Astrocyte (in vitro differentiated cells and primary cell): ENCODE measurements at places on chromosomes 3 and 15. TPM values are rescaled to one million over a fixed set of nuclear protein-coding genes. Genes with fewer than 3 reads are reported as not detected.

DNA sequence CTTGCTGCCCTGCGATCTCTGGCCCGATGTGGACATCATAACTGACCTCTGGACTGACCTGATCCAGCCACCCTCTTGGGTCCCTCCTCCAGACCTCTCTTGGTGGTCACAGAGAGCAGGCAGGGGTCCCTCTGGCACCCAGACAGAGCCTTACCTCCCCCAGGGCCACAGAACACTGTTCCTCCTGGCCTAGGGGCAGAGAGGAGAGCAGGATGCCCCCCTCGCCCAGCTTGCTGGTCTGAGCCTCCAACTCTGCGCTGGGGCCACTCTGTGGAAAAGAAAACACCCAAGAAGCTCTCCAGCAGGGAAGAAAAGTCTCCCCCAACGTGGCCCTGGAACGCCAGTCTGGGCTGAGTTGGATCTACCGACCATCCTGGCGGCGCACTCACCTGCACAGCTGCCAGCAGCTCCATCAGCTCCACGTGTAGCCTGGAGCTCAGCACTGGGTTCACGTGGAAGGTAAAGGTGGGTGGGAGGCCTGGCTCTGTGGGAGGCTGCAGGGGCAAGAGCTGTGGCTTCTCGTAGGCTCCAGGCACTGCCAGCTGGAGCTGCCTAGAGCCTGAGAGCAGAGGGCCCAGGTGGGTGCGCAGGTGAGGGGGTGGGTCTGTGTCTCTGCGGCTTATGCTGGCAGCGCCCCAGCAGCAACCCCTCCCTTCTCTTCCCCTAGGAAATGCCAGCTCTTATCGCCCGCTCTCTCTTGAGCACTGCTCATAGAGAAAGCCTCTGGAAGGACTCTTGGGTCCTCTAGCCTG lies 6.0 kb downstream of the PLA2G4F start:
- H3K27ac ChIP-seq, result no peak overlapping the region
- H3K4me1 ChIP-seq, result no peaks in the 10 kb centered on the region
- H3K36me3 ChIP-seq, result no peaks in the 10 kb centered on the region
- H3K4me3 ChIP-seq, result no peak overlapping the region

The TGM5 gene
- 0.16 TPM in 1 of 2 replicates, not detected in the other for total RNA-seq

DNA sequence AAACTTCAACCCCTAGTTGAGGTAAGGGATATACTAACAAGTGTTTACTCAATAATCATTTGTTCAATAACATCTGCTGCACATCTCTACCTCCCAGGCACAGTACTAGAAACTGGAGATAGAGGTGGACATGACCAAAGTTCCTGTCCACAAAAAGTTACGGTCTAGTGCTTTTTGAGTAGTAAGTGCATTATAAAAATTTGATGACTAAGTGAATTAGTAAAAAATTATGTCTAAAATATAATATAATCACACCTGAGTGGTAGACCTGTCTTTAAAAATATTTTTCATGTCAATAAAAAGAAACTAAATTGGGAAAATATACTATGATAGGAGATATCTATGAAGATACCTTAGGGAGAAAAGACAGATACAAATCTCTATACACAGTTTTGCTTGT lies 121.5 kb upstream of the FHIT start:
- no peaks in the 10 kb centered on the region for H3K4me1 ChIP-seq
- no peak overlapping the region for H3K27ac ChIP-seq
- no peaks in the 10 kb centered on the region for H3K36me3 ChIP-seq
- no peak for DNase-seq
- peaks cover 8% of the 10 kb centered on the region for H3K27me3 ChIP-seq
- no peak overlapping the region for H3K4me3 ChIP-seq

- no peak overlapping the region for H3K27ac ChIP-seq
- H3K36me3 ChIP-seq, result no peaks in the 10 kb centered on the region
Measured at GRCh38 chr3:58528629-58529028, 8.4 kb downstream of the ACOX2 start.

GRCh38 chr15:41584636-41585126 lies 25.7 kb downstream of the TYRO3 start:
- no peak overlapping the region for H3K27ac ChIP-seq
- no peak for DNase-seq
- no peaks in the 10 kb centered on the region for H3K36me3 ChIP-seq
- peaks cover 6% of the 10 kb centered on the region for H3K4me1 ChIP-seq
- H3K27me3 ChIP-seq, result peaks cover 2% of the 10 kb centered on the region

DNA sequence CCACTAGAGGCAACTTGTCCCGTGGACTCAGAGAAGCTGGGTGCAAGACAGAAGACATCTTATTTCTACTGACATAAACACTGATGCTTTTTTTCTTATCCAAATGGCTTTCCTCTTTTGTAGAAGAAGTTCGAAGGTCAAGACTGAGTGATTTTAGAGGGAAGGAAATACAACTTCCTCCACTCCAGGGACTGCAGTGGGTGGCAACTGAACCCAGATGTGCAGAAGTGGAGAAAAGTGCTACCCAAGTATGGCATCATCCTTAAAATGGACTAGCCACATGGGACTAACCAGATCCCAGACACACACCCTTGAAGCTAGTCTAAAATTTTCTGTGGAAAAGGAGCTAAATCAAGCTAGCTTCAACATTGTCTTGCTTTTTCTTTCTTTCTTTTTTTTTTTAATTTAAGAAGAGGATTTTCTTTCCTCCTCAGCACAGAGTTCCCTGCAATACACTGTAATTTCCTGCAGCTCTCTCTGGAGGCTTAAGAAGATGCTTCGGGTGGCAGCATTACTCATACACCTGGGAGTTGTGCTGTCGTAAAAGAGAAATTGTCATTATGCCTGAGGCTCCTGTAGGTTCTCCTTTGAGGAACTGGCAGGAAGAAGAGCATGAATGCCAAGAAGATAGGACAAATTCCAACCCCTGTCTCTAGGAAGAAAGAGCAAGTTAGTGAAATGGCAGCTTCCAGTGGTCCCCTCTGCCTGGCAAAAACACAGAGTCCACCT lies 3.8 kb upstream of the FRMD4B start:
- no peak overlapping the region for H3K4me3 ChIP-seq
- no peaks in the 10 kb centered on the region for H3K36me3 ChIP-seq
- H3K27me3 ChIP-seq, result peaks cover 24% of the 10 kb centered on the region
- no peak overlapping the region for H3K27ac ChIP-seq
- H3K4me1 ChIP-seq, result peaks cover 10% of the 10 kb centered on the region

The SLC22A13 gene
- total RNA-seq, result 0.72 and 1.8 TPM in 2 replicates

GRCh38 chr15:34941831-34942230 lies 27.7 kb downstream of the AQR start:
- no peak overlapping the region for H3K27ac ChIP-seq
- no peaks in the 10 kb centered on the region for H3K27me3 ChIP-seq

DNA sequence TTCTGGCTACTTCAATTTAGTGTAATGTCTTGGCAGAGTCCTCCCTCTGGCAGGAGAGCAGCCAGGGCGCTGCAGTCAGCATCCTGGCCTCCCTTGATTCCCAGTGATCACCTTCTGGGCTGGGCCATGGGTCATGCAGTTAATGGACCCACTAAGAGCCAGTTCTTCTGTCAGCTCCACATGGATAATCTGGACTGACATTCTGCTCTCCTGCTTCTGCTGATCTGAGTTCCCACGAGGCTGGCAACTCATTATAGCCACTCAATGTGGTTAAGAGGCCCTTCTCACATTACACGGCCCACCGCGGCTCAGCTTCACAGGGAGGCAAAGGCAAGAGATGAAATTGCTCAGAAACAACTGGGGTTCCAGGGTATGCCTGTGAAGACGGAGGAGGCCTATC lies 94.0 kb downstream of the WDR76 start:
- H3K27ac ChIP-seq, result no peak overlapping the region
- peaks cover 8% of the 10 kb centered on the region for H3K4me1 ChIP-seq
- DNase-seq, result peak; percentile 65
- H3K36me3 ChIP-seq, result peaks cover 10% of the 10 kb centered on the region
- H3K27me3 ChIP-seq, result no peaks in the 10 kb centered on the region

The NUP210 gene
- total RNA-seq, result 0.36 and 1.2 TPM in 2 replicates

DNA sequence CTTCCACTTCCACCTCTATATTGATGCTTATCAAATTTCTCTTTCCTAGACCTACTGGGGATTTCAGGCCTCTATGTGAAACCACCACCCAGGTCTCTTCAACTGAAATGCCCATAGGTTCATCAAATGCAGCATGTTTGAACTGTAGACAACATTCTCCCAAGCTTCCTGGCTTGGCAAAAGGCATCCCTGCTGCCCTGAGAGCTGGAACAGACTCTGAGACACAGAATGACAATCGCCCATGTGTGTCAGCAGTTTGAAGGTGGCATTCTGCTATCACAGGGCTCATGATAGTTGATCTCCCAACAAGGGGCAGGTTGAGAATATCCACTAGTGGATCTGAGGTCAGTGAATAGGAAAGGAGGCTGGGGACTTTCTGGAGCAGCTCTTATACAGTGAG lies 200.7 kb downstream of the RPLP1 start:
- no peaks in the 10 kb centered on the region for H3K4me1 ChIP-seq
- H3K27me3 ChIP-seq, result peaks cover 48% of the 10 kb centered on the region
- no peak for DNase-seq
- H3K27ac ChIP-seq, result no peak overlapping the region

DNA sequence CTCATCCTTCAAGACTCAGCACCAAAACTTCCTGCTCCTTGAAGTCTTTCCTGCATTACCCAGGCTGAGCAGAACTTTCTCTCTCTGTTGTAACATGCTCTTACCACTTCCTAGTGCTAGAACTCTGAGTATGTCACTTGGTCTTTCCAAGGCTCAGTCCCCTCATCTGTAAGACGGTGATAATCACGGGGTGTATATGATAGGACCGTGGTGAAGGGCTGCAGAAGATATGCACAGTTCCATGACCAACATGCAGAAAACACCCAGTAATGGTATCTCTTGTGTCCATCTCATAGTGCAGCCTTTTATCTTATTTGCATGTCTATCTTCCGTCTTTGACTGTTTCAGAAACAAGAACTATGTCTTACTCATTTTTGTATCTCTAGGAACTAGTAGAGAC lies 154.5 kb downstream of the ZNF621 start:
- H3K27ac ChIP-seq, result no peak overlapping the region
- H3K4me1 ChIP-seq, result no peaks in the 10 kb centered on the region
- H3K36me3 ChIP-seq, result no peaks in the 10 kb centered on the region

- no peak overlapping the region for H3K4me3 ChIP-seq
- H3K36me3 ChIP-seq, result no peaks in the 10 kb centered on the region
- DNase-seq, result no peak
- no peaks in the 10 kb centered on the region for H3K27me3 ChIP-seq
- H3K4me1 ChIP-seq, result no peaks in the 10 kb centered on the region
- H3K27ac ChIP-seq, result no peak overlapping the region
Measured at GRCh38 chr3:177249203-177249602, 51.9 kb upstream of the TBL1XR1 start.

- H3K4me3 ChIP-seq, result no peak overlapping the region
- H3K4me1 ChIP-seq, result no peaks in the 10 kb centered on the region
- H3K36me3 ChIP-seq, result no peaks in the 10 kb centered on the region
- no peak for DNase-seq
Measured at GRCh38 chr3:19221081-19221480, 72.8 kb downstream of the KCNH8 start.

DNA sequence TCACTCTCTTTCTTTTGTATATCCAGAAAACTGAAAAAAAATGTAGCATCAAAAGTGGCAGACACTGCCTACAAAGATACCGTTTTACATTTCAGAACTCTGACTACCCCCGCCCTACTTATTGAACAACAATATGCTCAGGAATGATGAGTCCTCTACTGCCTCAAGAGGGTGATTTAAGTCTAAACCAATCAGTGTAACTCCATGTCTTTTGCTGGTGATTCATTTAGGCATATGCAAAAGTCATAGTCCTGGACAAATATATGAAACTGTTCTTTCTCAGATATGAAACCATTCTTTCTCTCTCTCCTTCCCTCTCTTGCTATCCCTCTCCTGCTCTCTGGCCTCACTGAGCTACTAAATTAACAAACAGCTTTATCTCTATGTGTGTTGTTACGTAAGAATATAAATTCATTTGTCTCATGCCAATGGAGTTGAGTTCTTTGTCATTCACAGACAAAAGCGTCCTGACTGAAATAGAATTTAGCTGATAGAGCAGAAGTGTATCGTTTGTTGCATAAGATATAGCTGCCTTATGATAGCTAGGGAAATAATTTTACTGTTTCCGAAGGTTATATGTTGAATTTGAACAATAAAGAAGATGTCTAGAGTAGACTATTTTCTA lies 133.7 kb upstream of the OSTN start:
- no peaks in the 10 kb centered on the region for H3K27me3 ChIP-seq
- no peak overlapping the region for H3K27ac ChIP-seq
- DNase-seq, result peak; percentile 67
- peaks cover 10% of the 10 kb centered on the region for H3K4me1 ChIP-seq

DNA sequence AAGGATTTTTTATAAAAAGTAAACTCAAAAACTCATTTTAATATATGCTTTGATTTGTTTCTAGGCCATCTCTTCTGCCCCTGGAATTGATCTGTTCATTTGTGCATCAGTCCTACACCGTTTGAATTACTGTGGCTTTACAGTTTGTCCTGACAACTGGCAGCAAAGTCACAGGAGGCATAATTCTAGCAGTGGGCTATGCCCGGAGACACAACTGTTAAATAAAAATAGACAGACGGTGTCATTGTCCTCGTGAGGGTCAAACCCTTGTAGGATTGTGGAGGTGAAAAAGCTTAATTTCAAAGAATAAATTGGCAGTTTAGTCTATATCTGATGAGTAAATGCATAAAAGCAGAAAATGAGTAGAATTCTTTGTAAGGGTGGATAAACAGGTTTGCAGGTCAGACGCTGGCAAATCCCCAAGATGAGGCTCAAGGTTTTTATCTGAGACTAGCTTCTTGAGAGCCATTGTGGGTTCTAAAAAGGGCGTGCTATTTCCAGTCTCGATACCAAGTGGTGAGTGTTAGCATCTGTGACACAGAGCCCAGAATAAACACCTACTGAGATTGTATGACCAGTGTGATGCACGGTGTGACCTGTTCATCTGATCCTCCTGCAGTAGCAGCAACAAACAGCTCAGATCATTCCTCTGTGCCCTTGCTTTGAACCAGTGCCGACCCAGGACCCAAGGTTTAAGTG lies 51.5 kb upstream of the SLCO3A1 start:
- no peaks in the 10 kb centered on the region for H3K4me1 ChIP-seq
- H3K27ac ChIP-seq, result no peak overlapping the region
- no peak for DNase-seq
- H3K27me3 ChIP-seq, result no peaks in the 10 kb centered on the region
